WTC11 (cell line): ENCODE measurements at places on chromosomes 3 and 15.
A peak's percentile ranks its signal among the peaks of the same experiment; 100 is the strongest.

- DNase-seq = no peak
These were observed 114.4 kb downstream of the TPRG1 start for GRCh38 chr3:189286188-189286587.

DNA sequence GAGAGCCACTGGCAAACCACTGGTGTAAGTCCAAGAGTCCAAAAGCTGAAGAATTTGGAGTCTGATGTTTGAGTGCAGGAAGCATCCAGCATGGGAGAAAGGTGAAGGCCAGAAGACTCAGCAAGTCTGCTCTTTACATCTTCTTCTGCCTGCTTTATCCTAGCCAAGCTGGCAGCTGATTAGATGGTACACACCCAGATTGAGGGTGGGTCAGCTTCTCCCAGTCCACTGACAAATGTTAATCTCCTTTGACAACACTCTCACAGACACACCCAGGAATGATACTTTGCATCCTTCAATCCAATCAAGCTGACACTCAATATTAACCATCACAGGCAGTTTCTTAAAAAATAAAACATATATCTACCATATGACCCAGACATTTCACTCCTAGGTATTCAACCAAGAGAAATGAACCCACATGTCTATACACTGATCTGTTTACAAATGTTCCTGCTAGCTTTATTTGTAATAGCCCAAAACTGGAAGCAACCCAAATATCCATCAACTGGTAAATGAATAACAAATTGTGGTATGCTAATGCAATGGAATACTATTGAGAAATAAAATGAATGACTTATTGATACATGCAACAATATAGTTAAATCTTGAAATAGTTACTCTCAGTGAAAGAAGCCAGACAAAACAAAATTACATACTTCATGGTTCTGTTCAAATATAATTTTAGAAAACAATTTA, 373.8 kb downstream of the ZNF385D start:
- no peak for DNase-seq

DNA sequence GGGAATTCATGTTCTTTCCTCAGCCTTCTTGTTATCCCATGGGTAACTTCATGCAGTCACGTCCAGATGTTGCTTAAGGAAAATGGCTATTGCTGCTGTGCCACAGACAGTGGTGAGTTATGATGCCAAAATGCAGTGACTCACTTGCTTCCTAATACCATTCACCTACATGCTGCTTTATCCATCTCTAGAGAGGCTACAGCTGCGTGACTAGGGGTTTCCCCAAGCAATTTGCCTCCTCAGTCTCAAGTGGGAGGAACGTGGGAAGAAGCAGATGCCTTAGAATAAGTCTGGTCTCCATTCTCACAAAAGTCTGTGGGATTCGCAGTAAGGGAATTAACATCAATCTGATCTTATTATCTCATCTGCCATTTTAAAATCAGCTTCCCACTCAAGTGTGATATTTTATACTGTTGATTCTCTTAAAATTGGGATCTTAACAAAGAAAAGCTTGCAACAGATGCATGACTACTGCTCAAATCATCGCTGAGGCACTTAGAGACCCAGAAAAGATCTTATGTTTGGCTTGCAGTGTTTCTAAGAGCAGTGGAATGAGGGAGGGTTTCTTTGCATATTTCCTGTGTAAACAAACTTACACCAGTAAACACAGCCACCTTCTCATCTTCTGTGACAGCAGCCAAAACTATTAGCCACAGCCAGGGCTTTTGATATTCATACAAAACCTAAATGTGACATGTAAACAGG, 62.0 kb upstream of the ACP3 start:
- DNase-seq = no peak

GRCh38 chr3:11480663-11481298, 162.9 kb downstream of the VGLL4 start:
- peak; percentile 29 for DNase-seq

- no peak for DNase-seq
These were observed 458.5 kb upstream of the ARRDC4 start for GRCh38 chr15:97502038-97502437.

- no peak for DNase-seq
These were observed 29.5 kb downstream of the GALNT15 start for GRCh38 chr3:16203671-16204629.

GRCh38 chr3:104291878-104292277, 1074.8 kb upstream of the ALCAM start:
- no peak for DNase-seq

- DNase-seq = no peak
These were observed 82.6 kb downstream of the LRRK1 start for GRCh38 chr15:101001796-101002195.

- DNase-seq = peak; percentile 33
These were observed 3.7 kb downstream of the ISL2 start for GRCh38 chr15:76340198-76340802.
